Activated CD8-positive, alpha-beta memory T cell treated with anti-CD3 and anti-CD28 coated beads, Interleukin-2, amount 50 U/mL, for 4 hours (primary cell): ENCODE measurements at places on chromosomes 3 and 15.

- no peak for DNase-seq
Observed at GRCh38 chr15:93948726-93949125, 282.6 kb upstream of the MCTP2 start.

- no peak for DNase-seq
Observed at GRCh38 chr3:89264037-89264560, 156.7 kb downstream of the EPHA3 start.

DNA sequence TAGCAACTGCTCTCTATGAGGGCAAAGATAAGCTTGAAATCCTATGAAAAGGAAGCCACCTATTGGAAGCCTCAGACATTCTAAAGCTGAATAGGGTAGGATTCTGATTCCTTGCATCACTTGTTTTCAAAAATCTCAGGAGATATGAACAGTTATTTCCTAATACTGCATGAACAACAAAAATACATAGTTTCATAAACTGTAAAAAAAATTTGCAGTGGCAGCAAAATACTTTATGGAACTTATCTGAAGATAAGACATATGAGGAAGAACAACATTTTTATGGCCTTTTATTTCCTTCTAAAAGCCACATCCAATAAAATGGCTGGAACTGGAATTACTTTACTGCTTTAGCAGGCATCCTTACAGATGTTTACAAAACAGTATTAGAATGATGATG lies 29.9 kb downstream of the AP3S2 start:
- no peak for DNase-seq

GRCh38 chr3:284322-284721 lies 87.8 kb downstream of the CHL1 start:
- DNase-seq = no peak

GRCh38 chr15:74585191-74585590 lies 30.4 kb upstream of the CLK3 start:
- DNase-seq = no peak

GRCh38 chr3:151816091-151816604 lies 2.2 kb downstream of the AADAC start:
- no peak for DNase-seq

DNA sequence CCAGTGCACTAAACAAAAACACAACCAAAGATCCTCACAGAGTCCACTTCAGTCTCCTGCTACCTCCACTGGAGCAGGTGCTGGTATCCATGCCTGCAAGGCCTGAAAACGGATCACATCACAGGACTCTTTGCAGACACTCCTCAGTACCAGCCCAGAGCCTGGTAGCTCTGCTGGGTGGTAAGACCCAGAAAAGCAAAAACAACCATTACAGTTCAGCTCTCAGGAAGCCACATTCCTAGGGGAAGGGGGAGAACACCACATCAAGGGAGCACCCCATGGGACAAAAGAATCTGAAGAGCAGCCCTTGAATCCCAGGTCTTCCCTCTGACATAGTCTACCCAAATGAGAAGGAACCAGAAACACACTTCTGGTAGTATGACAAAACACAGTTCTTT lies 52.5 kb upstream of the PFN2 start:
- no peak for DNase-seq

GRCh38 chr15:53323191-53323590 lies 436.3 kb downstream of the WDR72 start:
- no peak for DNase-seq

- no peak for DNase-seq
Observed at GRCh38 chr3:174268586-174268985, 590.5 kb upstream of the NAALADL2 start.

- DNase-seq = no peak
Observed at GRCh38 chr15:80710635-80711554, 15.8 kb downstream of the ABHD17C start.

- no peak for DNase-seq
Observed at GRCh38 chr3:43786102-43786501, 95.4 kb downstream of the ABHD5 start.

DNA sequence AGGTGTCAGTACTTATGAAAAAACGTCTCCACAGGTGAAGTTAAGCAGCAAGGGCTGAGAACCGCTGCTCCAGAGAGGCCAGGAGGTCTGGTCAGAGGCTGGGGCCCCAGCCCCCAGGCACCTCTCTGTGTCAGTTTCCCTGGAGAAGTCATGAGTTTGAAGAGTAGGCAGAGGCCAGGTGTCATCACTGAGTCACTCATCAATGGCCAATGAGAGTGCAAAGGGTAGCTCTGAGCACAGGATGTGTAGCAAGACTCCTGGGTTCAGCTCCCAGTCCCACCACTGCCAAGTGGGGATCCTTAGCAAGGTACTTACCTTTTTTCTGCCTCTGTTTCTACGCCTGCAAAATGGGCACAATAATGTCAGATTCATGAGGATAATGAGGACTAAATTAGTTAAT lies 47.9 kb downstream of the CORO2B start:
- no peak for DNase-seq

DNA sequence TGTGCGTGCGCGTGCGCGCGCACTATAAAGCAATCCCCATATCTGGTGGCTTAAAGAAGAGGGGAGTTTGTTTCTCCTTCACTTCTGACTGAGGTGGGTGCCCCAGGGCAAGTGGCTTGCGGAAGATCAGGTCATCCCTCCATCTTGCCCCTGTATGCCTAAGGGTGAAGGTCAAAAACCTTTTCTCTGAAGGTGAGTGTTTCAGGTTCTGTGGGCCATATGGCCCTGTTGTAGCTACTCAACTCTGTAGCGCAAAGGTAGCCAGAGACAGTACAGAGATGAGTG lies 5.5 kb downstream of the ABTB1 start:
- no peak for DNase-seq

DNA sequence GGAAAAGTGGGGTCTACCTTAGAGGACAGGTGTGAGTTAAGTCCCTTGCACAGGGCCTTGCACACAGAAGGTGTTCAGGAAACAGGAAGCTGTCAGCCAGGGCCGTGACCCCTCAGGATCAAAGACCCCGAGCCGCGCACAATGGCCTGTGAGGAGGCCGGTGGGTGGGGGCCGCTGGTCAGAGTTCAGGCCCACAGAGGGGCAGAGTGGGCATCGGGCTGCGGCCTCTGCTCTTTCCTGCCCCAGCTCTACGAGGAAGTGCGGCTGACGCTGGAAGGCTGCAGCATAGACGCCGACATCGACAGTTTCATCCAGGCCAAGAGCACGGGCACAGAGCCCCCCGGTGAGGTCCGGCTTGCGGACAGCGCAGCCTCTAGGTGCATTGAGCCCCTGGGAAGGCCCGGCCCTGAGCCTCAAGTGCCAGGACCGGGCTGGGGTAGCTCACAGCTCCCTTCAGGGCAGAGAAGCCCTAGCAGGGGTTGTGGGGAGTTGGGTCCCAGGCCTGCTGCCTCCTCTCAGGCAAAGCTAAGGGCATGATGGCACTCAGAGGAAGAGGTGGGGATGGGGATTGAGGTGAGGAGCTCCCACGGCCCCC lies 37.2 kb downstream of the PSTPIP1 start:
- peak; percentile 9 for DNase-seq

DNA sequence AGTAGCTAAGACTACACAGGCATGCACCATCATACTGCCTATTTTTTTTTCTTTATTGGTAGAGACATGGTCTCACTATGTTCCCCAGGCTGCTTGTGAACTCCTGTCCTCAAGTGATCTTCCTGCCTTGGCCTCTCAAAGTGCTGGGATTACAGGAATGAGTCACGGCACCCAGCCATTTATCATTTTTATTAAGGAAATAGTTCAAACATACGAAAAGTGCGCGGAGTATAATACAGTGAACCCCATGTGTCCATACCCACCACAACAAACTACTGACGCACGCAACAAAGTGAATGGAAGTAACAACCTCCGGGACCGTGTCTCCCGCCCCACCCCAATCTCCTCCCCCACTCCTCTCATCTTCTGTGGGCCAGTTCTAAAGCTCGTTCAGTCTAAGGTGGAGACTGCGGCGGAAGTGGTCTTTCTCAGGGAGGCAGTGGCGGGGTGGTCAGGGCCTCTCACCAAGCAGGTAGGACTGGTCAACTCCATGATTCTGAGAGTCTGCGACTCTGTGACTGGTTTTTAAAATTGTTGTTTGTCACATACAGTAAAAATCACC lies 42.1 kb downstream of the DNAJB8 start:
- DNase-seq = no peak

- DNase-seq = no peak
Observed at GRCh38 chr15:85964471-85964870, 115.2 kb upstream of the AGBL1 start.

GRCh38 chr3:184648636-184649035 lies 63.2 kb downstream of the MAGEF1 start:
- DNase-seq = no peak

- no peak for DNase-seq
Observed at GRCh38 chr3:40186508-40186907, 123.0 kb upstream of the EIF1B start.

DNA sequence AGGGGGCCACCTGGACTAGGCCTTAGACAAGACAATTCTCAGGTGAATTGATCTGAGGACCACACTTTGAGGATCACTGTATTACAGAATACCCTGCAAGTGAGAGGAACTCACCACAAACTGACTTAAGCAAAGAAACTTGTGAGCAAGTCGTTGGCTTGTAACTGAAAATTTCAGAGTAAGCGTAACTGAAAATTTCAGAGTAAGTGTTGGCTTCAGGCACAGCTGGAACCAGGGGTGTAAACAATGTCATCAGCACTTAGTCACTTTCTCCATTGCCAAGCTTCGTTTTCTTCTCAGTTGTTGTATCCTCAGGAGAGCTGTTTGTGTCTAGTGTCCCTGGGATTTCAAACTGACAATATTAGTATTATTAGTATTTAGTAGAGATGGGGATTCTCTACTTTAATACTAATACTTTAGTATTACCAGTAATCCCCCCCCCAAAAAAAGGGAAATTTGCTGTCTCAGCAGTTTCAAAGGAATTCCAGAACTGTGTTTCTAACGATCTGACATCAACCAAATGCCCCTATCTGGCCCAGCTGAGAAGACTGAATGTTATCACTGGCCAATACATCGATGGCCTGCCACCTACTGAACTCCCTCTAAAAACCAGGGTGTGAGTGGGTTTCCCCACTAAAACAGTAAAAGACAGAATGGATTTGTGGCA lies 474.4 kb downstream of the NTRK3 start:
- DNase-seq = no peak

DNA sequence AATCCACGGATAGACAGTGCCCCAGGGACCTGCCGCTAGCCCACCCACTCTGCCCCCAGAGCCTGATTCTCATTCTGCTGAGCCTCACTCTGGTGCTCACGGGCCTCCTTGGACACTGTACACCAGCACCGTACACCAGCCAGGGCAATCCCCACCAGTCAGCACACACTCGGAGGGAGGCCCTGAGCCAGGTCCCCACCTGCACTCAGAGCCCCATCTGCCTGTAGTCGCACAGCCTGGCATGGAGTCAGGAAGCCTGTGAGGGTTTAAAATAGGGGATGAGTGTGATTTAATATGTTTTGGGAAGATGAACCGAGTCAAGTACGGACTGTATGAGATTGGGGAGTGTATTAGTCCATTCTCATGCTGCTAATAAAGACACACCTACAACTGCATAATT lies 223.0 kb downstream of the SLCO3A1 start:
- no peak for DNase-seq

DNA sequence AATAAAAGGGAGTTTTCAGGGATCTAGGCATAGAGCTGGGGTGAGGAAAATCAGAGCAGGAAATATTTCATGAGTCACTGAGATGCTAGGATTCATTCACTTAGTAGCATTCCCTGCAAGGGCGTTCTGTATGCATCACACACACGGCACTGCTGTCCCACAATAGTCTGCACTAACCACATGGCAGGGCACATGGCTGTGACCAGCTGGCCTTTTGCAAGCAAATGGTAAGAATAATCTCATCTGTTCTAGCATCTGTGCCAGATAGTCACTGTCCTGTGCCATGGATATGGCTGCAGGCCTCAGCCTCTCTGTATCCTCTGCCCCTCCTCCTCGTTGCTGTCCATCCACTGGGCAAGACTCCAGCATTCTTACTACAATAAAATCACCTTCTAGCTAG lies 37.8 kb downstream of the BOC start:
- no peak for DNase-seq

GRCh38 chr15:74156678-74157411 lies 16.7 kb upstream of the ISLR start:
- DNase-seq = no peak

- no peak for DNase-seq
Observed at GRCh38 chr3:4001976-4002375, 202.7 kb downstream of the LRRN1 start.

DNA sequence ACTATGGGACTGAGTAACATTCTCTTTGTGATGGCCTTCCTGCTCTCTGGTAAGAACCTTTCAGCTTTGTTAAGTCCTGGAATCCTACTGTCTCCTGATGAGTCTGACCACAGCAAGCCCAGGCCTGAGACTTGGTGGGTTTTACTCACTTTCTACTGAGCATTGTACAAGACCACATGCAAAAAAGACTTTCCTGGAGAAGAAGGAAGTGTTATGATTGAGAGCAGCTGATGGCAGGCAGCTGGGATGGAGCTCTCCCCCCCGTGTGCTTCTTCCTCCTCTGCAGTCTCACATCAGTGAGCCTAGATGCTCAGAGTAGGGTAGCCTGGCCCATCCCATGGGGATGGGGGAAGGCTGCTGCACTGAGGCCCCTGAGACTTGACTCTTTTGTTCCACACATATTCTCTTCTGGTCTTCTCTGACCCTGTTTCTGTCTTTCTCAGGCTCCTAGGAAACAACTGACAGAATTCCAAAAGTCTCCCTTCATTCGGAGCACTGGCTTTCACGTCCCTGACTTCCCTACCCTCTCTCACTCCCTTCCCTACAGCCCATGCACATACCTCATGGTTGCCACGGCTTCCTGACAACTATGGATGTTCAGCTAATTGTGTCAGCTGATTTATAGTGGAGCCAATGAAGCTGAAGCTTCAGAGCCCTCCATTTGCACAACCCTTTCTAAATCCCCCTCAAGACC lies 36.6 kb downstream of the CD86 start:
- no peak for DNase-seq

GRCh38 chr3:188415196-188415595 lies 261.2 kb downstream of the LPP start:
- DNase-seq = no peak

DNA sequence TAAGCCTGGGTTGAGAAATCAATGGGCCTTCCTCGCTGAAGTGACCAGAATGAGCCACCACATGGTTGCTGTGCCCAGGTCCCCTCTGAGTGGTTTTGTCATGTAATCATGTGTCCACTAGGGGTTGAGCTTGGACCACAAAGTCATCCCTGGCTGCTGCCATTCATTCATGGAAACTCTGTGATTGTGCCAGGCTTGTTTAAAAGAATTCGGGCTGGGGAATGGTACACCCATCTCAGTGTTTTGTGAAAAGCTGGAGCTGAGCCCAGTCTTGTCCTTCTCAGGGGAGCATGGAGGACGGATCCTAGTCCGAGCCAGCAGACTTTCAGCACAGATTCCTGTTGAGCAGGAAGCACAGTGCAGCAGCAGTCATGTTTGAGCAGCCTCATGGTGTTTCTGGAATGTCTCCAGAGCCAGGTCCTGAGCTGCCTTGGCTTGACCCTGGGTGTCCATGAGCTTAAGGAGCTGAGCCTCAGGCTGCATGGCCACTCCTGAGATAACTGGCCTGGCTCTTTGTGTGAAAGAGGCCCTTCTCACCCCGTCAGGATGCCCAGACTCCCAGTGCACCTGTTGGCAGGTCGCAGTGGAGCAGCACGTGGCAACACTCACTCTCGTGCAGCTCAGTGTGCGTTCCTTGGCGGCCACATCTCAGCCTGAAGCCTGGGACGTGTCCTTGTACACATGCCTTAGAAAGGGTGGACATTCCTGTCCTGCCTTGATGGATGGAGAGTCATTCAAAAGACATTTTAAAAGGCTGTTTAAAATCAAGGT lies 260.3 kb upstream of the TPM1 start:
- DNase-seq = no peak

GRCh38 chr3:169579116-169579710 lies 84.3 kb downstream of the MECOM start:
- no peak for DNase-seq

GRCh38 chr3:65077124-65077523 lies 389.3 kb upstream of the ADAMTS9 start:
- no peak for DNase-seq
